ENCODE measurements at places on chromosomes 7 and 10.
A peak's percentile ranks its signal among the peaks of the same experiment; 100 is the strongest.

DNA sequence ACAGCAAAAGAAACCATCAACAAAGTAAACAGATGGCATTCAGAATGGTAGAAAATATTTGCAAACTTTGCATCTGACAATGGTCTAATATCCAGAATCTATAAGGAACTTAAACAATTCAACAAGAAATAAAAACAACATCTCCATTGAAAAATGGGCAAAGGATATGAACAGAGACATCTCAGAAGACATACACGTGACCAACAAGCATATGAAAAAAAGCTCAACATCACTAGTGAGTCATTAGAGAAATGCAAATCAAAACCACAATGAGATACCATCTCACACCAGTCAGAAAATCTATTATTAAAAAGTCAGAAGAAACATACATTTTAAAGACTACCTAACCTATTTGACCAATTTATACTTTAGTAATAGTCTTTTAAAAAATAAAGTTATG is 571.3 kb upstream of the NRG3 start:
- no peak for DNase-seq

GRCh38 chr7:33702514-33703054 is 202.8 kb upstream of the BMPER start:
- no peak for DNase-seq

DNA sequence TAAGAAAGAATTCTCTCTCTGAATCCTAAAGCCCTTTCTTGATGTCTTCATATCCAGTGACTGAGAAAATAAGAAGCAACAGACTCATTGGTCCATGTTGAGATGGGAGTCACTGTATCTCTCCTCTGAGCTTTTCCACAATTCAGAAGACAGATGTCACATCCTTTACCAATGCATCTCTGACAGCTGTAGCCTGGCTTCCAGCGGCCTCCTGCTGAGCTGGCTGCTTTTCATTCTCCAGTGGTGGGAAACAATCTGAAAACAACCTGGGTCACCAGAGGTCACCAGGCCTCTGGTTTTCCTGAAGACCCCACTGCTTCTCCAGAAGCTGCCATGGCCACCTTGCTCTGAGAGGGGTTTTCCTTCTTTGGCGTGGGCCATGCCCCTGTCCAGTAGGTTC is 18.3 kb upstream of the RPA3 start:
- DNase-seq = no peak

DNA sequence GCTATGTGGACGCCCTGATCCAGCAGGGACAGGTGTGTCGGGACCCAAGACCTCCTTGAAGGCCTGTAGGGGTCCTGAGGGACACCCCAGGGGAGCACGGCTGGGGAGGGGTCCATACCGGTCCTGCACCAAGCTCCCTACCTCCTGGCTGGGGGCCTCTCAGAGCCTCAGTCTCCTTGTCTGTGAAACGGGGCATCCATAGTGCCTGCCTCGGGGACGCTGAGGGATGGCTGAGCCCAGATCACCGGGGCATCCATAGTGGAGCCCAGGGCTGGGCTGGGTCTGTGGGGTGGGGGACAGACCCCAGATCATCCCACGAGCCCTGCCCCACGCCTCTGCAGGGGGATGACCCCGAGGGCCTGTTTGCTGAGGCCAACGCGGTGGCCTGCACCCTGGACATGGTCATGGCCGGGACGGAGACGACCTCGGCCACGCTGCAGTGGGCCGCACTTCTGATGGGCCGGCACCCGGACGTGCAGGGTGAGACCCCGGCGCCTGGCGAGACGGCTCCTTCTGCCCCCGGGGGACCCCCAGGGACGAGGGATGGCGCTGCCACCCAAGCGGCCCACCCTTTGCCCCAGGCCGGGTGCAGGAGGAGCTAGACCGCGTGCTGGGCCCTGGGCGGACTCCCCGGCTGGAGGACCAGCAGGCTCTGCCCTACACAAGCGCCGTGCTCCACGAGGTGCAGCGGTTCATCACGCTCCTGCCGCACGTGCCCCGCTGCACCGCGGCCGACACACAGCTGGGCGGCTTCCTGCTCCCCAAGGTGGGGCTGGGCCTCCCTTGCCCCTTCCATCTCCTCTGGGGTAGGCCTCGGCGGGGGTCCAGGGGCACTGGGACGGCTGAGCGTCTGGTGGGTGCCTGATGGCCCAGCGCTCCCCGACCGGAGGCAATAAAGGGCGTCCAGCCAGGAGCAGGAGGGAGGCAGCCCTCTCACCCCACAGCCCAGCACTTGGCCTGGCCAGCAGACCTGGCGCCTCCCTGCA is 4.1 kb downstream of the CYP2W1 start:
- DNase-seq = no peak

GRCh38 chr10:27912231-27912630 is 86.6 kb downstream of the ODAD2 start:
- DNase-seq = no peak

GRCh38 chr7:138584283-138584682 is 116.9 kb downstream of the SVOPL start:
- DNase-seq = no peak

GRCh38 chr7:40851001-40851400 is 716.2 kb downstream of the SUGCT start:
- DNase-seq = no peak

DNA sequence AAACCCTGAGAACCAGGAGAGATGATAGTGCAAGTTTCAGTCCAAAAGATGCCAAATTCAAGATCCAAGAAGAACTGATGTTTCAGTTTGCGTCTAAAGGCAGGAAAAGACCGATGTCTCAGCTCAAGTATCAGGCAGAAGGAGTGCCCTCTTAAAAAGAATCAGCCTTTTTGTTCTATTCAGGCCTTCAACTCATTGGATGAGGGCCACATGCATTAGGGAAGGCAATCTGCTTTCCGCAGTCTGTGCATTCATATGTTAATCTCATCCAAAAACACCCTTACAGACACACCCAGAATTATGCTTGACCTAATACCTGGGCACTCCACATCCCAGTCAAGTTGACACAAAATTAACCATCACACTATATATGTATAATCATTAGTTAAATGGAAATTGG is 45.2 kb downstream of the DNAJB9 start:
- DNase-seq = no peak

DNA sequence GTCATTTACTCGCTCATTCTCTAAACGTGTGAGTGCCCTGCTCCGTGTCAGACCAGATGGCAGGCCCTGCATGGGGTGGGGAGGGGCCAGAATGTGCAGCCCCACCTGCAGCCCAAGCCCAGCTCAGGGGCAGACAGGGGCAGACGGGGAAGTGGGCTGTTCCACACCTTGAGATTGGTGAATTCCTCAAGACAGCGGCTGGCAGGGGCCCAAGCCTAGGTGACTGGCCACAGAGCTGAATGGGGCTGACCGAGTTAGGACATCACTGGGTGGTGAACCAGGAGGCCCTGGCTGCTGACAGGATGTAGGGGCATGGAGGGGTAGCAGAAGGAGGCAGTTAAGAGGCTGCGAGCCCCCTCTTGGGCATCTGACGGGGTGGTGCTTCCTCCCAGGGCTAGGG is 79.1 kb downstream of the MGMT start:
- no peak for DNase-seq

DNA sequence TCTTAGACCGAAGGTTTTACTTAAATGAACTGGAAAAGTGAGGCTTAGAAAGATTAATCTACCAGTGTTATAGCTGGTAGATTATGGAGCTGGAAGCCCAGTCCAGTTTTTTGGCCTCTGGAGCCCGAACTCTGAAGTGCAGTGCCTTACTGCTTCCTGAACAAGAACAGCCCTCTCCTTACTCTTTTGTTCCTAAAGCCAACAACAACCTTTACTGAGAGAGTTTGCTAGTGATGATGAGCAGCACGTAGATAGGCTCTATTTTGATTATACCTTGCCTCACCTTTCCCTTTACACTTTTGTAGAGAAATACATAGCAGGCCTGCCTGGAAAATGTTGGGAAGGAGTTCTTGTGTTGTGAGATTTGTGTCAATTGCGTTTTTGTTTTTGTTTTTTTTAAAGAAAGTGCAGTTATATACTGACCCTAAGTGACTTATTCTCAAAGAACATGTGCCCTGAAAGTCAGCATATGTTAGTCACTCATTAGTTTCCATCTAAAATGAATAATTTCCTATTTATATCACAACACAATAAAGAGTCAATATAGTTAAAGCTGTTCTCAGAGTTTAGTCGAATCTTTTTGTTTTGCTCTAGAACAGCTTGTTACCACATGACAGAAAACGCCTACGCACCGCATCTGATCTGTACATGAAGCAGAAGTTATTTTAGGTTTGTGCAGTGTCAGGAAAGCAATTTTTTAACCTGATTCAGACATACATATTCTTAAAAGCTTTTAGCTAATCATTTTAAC is 33.0 kb downstream of the PLEKHA1 start:
- peak; percentile 28 for DNase-seq

- no peak for DNase-seq
Measured at GRCh38 chr7:159083001-159083697, 61.5 kb downstream of the VIPR2 start.

GRCh38 chr10:103510791-103511752 is 17.6 kb downstream of the NEURL1 start:
- DNase-seq = no peak

GRCh38 chr7:2283074-2283473 is 31.2 kb downstream of the SNX8 start:
- no peak for DNase-seq

- no peak for DNase-seq
Measured at GRCh38 chr10:99595770-99596465, 24.3 kb downstream of the SLC25A28 start.

- no peak for DNase-seq
Measured at GRCh38 chr7:33669251-33669670, 236.1 kb upstream of the BMPER start.

DNA sequence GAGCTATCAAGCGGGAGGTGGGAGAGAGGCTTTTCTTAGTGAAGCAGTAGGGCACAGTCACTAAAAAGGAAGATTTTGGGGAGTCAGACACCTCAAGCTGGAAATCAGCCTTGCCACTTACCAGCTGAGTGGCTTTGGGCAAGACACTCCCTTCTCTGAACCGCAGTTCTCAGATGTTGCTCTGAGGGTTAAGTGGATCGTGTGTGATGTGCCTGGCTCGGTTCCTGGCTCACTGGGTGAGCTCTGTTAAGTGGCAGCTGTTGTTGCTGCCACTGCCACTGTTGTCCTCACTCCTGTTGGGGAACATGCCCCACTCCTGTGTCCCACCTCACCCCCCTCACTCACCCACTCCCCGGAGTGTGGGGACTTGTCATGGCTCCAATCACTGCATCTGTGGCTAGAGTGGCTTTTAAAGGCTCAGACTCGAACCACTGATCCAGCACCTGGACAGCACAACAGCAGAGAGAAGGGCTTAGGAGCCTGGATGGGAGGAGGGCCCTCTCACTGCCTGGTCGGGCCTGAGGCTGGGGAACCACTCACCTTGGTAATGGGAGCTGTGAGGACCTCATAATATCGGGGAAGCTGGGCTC is 20.0 kb downstream of the PYROXD2 start:
- no peak for DNase-seq

- DNase-seq = no peak
Measured at GRCh38 chr10:105063796-105064195, 422.7 kb downstream of the SORCS3 start.

DNA sequence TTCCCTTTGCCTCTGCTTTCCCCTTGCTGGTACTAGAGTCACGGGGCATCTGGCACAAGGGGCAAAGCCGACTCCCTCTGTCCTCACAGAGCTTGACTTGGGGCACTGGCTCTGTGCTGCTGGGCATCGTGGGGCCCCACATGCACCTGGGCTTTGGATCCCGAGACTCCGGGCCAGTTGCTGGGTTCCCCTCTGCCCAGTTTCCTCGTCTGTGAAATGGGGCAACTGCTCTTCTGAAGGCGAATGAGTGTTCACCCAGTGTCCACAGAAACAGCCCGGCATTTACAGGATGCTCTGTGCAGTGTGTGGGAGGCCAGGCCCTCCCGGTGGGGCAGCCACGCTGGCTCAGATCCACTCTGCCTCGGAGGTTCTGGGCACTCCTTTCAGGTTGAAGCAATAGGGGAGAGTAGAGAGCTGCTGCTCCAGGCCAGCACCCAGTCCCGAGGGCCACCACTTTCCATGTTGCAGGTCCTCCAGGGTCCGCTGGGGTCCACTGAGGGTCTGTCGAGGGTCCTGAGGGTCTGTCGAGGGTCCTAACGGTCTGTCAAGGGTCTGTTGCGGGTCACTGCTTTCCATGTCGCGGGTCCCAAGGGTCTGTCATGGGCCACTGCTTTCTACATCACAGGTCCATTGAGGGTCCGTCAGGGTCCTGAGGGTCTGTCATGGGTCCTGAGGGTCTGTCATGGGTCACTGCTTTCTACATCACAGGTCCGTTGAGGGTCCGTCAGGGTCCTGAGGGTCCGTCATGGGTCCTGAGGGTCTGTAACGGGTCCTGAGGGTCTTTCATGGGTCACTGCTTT is 103.6 kb downstream of the VIPR2 start:
- no peak for DNase-seq

GRCh38 chr10:89164080-89164479 is 43.0 kb downstream of the CH25H start:
- no peak for DNase-seq

DNA sequence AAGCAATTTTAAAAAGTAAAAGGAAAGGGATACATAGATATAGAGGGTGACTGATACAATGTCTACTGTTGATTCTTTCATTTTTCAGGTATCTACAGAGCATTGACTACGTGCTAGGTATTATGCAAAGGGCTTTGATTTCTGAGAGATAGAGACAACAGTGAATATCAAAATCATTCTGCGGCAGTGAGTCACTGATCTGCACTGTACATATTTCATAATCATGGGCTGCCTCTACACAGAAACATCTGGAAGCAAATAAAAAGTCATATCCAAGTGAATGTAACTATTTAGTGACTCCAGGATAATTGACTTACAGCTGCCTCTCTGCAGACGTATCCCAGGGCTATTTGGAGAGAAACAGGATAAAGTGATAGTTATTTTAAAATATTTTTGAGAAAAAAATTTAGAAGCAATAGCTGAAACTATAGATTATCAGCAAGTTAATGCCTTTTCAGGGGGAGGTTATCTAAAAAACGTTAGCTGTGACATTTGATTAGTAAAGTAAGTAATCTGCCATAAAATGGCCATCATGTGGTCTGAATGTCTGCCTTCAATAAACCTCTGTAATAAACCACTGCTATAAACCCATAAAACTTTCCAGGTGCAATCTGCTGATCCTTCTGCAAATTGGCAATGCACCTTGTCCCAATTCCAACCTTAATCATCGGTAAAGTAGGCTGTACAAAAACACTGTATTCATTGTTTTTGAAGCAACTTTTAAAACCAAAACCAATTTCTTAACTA is 43.7 kb downstream of the CPXM2 start:
- DNase-seq = no peak

DNA sequence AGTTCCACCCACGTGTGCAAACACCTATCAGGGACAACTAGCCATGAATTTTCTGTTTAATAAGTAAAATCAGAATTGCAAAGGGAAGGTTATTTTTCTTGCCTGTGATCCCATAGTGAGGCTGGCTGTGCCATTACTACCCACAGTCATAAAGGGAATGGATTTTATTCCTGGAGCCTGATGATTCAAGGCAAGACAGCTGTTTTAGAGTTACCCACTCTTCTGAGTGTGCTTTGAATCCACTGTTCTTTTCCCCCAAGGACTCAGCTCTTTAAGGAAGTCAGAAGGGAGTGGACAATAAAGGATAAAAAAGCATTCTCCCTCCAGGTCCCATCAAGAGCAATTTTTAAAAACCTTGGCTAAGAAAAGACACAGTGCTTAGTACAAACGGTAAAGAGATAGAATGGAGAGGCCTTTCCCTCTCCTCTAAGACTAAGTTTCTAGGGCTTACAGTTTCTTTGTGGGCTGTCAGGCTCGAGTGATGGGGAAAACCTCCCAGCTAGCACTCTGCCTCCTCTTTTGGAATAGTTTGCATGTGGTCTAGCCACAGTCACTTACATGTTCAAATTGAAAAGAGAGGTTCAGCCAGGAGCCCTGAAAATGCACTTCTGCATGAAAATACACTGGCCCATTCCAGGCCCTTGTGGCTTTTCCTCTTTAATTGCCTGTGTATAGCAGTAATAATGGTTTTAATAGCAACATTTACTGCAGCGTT is 5.1 kb upstream of the LRRC4 start:
- DNase-seq = no peak

Data from uterus (tissue), 4 donors.